HCT116 (cell line): ENCODE measurements at places on chromosomes 7 and 10.

DNA sequence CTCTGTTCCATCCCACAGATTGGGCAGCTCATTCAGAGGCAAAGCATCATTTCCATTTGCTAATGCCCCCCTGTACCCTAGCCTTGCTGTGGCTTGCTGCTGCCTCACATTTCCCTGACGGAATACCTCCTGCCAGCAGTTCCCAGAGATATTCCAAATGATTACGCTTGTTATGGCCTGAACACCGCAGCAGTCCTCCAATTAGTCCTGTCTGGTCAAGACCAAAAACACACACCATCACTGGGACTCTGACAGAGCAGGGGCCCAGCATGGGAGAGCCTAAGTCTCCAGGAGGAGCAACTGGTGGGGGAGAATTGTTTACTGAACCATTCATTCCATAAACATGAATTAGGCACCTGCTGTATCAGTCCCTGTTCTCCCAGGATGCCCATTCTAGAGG is 6.1 kb downstream of the OGDHL start:
- DNase-seq = no peak

GRCh38 chr7:101496017-101496416 is 133.1 kb downstream of the MYL10 start:
- no peak for DNase-seq

DNA sequence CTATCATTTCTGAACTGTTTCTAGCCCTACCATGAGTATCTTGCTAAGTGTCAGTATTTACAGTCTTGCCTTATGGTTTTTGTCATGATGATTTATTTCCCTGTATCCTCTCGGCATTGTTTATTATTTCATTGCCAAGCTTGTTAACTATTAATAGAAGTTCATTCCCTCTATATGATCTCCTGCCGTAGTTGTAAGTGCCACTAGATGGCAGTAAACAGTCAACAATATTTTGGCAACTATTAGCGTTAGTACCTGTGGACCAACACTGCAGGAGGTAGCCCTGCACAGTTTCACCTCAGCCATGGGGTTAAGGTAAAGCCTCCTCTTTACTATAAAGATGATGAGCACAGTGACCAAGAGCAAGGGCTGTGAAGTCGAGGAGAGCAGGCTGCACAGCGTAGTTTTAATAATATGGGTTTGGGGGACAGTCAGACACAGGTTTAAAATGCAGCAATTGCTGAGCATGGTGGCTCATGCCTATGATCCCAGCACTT is 26.1 kb upstream of the CCNJ start:
- DNase-seq = peak; percentile 51

DNA sequence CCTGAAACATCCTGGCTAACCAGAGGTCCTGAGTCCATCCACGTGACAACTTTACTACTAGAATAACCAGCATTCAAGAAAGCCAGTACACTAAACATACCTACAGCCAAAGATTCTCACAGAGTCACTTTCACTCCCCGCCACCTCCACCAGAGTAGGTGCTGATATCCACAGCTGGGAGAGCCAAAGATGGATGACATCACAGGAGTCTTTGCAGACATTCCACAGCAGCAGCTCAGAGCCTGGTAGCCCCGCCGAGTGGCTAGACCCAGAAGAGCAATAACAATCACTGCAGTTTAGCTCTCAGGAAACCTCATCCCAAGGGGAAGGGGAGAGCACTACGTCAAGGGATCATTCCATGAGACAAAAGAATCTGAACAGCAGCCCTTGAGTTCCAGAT is 13.5 kb upstream of the ADAM22 start:
- no peak for DNase-seq

DNA sequence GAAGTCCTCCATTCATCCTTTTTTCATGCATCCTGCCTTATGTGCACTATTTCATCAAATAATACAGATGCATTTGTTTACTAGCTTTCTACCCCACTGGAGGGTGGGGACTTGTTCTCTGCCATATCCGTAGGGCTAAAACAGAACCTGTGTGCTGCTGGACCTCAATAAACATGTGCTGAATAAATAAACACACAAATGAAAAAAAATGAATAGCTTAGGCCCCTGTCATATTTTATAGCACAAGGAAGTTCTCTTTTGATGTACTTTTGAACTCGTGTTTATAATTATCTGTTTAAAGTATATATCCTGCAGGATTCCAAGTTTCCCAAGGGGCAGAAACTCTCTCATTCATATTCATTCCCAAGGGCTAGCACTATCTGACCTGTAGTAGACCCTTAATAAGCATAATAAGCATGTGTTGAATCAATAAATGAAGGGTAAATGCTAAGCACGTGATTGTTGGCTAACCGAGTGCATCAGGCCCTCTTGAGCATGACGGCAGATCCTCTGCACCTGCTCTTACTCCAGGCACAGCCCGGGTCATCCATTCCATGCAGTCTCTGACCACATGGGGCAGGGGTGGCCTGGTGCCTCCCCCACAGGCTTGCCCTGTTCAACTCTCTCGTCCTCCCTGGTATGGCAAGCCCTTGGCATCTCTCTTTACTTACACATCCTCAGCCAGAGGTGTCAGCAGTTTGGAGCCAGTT is 474.1 kb upstream of the ZMIZ1 start:
- no peak for DNase-seq

DNA sequence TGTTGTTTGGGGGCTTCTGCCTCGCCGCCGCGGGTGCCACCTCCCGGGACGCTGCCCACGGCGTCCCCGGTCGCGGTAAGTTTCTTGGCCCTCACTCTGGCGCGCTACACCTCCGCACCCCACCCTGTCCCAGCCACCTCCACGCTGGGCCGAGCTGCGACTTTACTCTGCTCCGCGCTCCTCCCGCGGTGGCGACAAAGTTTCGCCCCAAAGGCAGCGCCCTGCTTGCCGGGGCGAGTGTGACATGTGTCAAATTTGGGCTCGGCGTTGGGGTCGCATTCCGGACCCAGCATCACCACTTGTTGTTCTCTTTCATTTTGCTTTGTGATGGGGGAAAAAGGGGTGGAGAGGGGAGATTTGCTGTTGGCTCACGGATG is 167.7 kb upstream of the PPP1R3A start:
- no peak for DNase-seq

- no peak for DNase-seq
Observed at GRCh38 chr7:19302731-19303130, 157.5 kb upstream of the FERD3L start.

DNA sequence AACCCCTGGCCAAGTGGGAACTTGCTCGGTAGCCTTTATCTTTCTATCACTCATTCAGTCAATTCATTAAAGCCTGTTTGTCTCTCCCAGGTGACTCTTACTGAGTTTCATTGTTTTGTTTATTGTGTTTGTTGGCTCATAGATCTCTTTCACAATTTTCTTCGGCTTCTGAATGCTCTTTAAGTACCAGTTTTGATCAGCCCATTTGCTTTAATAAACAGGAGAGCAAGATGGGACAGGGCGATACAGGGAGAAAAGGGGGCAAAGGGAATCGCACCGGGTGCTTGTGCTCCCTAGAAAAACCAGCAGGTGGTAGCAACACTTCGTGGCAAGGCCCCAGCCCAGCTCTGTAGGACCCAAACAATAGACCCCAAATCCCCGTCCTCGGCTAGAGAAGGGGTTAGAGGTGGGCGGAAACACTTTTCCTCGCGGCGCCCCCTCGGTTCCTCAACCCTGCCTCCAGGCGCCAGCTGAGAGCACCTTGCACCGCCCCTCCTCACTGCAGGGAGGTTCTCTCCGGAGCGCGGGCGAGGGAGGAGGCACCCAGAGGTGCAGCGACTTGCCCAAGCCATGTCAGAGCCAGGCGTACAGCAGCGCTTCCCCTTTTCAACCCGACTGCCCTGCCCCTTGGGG is 1.0 kb upstream of the EPHB6 start:
- peak; percentile 35 for DNase-seq

GRCh38 chr7:38461887-38462286 is 169.3 kb downstream of the AMPH start:
- no peak for DNase-seq

DNA sequence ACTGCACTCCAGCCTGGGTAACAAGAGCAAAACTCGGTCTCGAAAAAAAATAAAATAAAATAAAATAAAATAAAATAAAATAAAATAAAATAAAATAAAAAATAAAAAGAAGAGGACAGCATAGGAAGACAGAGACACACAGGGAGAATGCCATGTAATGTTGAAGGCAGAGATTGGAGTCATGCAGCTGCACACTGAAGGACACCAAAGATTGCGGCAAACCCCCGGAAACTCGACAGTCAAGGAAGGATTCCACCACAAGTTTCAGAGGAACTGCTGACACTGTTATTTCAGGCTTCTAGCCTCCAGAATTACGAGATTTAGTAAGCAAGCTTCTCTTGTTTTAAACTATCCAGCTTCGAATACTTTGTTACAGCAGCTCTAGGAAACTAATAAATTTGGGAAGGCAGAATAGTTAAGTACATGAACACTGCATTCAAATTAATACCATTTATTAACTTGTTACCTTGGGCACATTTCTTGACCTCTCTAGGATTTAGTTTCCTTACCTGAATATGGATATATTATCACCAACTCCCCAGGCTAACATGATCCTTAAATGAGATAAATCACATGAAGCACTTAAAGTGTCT is 9.5 kb downstream of the CPED1 start:
- DNase-seq = no peak

GRCh38 chr7:51278797-51279196 is 37.8 kb downstream of the COBL start:
- no peak for DNase-seq

DNA sequence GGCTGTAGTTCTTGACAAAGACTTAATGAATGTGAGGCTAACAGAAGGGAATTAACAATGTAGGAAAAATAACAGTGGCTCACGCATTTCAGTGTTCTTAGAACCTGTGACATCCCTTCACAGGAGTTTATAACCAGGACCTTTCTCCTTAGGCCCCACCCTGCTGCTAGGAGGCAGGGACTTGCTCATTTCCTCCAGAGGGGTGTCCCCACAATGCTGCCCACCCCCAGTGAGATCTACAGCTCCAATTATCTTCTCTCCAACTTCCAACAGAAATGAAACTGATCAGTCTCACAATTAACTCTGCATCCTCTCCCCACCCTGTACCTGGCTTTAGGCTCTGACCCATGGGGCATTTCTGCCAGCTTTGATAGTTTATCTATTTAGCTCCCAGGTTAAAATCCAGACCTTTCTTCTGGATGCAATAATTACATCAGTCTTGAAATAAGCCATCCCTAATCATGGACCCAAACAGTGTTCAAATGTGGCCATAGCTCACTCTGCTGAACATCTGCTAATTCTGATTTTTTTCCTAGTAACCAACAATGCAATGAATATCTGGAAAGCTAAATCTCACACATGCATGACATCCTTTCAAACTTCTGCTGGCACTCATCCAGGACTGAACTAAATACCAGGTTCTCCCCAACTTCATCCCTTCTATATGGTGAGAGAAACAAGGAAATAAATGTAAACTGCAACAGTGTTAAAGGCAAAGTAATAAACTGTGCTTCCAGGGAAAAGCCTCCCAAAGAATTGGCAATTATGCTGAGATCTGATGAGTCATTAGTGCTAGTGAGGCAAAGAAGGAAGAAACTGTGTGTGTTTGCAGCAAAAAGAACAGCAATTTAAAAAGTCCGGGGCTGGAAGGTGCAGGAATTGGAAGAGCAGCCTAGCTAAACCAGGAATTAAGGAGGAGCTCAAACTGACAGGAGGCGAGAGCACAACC is 64.6 kb downstream of the HERPUD2 start:
- DNase-seq = no peak

GRCh38 chr7:31735991-31736982 is 49.3 kb downstream of the PPP1R17 start:
- peak; percentile 35 for DNase-seq

GRCh38 chr10:104123397-104123796 is 1.4 kb downstream of the SFR1 start:
- DNase-seq = no peak

DNA sequence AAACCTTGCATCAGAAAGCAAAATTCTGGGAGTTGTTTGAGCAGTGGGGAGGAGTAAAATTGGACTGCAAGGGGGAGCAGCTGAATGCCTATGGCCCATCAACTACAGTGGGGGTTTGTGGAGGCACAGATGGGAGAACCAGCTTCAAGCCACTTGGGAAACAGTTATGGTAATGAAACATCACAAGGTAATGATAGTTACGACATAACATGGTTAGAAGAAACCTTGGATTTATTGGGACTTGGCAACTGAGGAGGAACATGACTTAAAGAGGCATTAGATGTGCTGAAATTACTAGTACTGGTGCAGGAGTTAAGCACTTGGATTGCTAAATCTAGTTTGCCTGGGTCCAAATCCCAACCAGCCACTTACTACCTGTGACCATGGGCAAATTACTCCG is 868.4 kb downstream of the KCNMA1 start:
- no peak for DNase-seq

DNA sequence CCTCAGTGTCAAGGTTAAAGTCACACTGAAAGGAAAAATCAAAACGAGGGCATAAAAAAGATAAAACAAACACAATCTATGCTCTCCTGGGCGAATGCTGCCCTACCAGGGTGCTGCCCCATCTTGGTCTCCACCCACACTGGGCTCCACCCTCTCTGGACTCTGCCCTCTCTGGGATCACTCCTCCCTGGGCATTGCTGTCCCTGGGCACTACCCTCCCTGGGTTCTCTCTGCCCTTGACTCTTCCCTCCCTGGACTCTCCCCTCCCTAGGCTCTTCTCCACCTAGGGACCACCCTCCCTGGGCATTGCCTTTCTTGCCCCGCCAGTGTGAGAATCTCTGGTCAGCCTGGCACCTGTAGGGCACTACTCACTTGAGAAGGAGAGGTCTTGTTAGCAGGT is 8.6 kb downstream of the GDF2 start:
- no peak for DNase-seq

DNA sequence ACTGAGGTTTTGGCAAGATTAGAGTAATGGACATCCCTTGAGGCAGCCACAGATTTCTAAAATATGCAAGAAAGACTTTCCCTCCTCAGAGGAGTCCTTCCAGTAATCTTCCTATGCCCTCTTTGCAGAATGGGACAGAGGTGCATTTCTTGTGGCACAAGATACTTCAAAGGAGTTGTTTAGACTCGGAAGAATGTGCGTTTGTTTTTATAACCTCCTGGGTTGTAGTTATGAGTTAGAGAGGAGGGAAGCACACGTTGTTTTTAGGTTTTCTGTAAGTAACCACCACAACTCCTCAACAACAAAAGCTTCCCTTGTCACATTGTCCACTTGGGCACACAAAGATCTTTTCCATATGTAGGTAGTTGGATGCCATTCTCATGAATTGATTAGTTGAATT is 78.1 kb upstream of the GLI3 start:
- no peak for DNase-seq

DNA sequence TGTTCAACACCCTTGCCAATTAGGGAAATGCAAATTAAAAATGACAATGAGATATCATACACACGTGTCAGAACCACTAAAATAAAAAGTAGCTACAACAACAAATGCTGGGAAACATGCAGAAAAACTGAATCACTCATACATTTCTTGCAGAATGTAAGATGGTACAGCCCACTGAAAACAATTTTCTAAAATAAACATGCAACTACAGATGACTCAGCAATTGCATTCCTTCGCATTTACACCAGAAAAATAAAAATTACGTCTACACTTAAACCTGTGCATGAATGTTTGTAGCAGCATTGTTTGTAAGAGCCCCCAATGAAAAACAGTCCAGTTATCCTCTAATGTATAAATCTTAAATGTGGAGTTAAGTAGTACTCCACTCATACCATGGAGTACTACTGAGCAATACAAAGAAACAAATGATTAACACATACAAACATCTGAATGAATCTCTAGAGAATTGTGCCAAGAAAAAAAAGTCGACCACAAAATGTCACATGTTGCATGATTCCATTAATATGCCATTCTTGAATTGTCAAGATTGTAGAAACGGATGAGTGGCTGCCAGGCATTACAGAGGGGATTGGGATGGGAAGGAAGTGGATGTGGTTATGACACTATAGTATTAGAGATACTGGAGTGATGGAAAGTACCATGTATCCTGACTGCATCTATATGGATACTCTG is 134.6 kb upstream of the NPSR1 start:
- no peak for DNase-seq
